Stimulated activated CD4-positive, alpha-beta T cell treated with anti-CD3 and anti-CD28 coated beads, Interleukin-4, amount 100 ng/mL, for 4 hours (primary cell): ENCODE measurements at places on chromosomes 13 and 19.

GRCh38 chr19:56312342-56312741 is 2.3 kb downstream of the ZSCAN5A start:
- no peak for DNase-seq

DNA sequence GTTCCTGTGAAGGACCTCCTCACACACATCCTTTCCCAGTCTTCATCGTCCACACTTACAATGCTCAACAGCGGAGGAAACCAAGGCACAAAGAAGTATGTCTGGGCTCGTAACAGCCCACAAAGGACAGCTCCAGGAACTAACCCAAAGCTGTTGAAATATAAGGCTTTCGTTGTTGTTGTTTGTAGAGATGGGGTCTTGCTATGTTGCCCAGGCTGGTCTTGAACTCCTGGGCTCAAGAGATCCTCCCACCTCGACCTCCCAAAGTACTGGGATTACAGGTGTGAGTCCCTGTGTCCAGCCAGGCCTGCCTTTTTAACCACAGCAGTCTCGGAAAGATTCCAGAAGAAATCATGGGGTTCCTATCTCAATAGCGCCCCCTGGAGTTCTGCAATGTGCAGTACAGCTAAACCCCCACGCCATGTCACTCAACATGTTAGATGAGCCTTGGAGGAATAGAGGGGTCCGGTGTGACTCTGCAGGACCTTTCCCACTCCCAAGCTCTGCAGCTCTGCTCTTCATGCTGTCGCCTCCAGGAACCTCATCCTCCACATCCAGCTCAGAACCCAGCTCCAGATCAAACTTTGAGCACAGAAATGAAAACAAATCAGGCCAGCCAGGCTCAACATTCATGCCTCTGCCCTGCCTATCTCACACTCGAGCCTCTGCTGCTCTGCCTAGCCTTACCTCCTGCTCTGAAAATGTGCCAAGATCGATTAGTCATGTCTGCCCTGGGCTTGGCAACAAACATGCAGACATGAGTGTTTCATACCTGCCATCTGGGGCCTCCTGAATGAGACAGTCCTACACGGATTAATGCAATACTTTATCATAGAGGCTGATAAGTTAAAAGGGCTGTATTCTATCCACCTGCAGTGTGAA is 7.5 kb downstream of the PLA2G4C start:
- DNase-seq = peak; percentile 5

DNA sequence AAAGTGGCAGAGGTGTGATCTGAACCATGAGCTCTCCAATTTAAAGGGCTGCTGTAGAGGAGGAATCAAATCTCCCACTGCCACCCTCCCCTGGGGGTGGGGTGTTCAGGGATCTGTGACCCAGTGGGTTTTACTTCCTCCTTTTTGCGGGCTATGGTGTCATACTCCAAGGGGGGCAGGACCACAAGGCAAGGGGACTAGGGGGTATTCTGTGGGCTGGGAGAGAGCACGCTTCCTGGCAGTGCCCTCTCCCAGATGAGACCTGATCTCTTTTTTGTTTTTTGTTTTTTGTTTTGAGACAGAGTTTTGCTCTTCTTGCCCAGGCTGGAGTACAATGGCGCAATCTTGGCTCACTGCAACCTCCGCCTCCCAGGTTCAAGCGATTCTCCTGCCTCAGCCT is 10.3 kb downstream of the PLD3 start:
- DNase-seq = no peak

- peak; percentile 66 for DNase-seq
Measured at GRCh38 chr19:14505488-14506239, 9.7 kb upstream of the GIPC1 start.

DNA sequence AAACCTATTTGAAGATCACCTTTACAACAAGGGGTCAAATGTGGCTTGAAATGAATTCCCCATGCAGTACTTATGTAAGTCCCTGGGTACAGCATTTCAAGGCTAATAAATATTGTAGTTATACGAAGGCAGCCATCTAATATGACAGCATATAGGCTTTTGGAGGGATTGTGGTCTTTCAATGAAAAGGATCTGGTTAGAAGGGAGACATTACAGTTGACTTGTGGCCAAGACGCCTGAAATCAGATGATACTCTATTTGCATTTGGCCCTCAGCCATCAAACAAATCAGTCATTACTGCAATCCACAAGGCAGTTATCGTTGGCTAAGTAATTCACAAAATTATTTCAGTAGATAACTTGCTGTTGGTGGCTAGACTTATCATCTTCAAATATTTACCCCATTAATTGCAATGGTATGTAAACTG is 242.7 kb downstream of the DCLK1 start:
- DNase-seq = no peak

- no peak for DNase-seq
Measured at GRCh38 chr19:33595783-33596182, 26.0 kb upstream of the CHST8 start.
